CD4-positive, alpha-beta T cell treated with Interferon alpha-2 for 1 hour (primary cell): ENCODE measurements at places on chromosomes 7 and 10.

GRCh38 chr7:36084485-36085091 is 68.5 kb upstream of the EEPD1 start:
- no peak for DNase-seq

GRCh38 chr10:97795886-97796285 is 24.1 kb upstream of the SFRP5 start:
- DNase-seq: no peak

GRCh38 chr10:13074563-13075451 is 25.2 kb upstream of the OPTN start:
- DNase-seq: peak; percentile 48

- DNase-seq: no peak
Observed at GRCh38 chr10:67036808-67037207, 111.0 kb downstream of the LRRTM3 start.

GRCh38 chr10:1661859-1662437 is 75.4 kb downstream of the ADARB2 start:
- no peak for DNase-seq

- no peak for DNase-seq
Observed at GRCh38 chr7:53302496-53303246, 267.2 kb downstream of the POM121L12 start.

- DNase-seq: no peak
Observed at GRCh38 chr7:98802781-98803110, 67.1 kb downstream of the TMEM130 start.

DNA sequence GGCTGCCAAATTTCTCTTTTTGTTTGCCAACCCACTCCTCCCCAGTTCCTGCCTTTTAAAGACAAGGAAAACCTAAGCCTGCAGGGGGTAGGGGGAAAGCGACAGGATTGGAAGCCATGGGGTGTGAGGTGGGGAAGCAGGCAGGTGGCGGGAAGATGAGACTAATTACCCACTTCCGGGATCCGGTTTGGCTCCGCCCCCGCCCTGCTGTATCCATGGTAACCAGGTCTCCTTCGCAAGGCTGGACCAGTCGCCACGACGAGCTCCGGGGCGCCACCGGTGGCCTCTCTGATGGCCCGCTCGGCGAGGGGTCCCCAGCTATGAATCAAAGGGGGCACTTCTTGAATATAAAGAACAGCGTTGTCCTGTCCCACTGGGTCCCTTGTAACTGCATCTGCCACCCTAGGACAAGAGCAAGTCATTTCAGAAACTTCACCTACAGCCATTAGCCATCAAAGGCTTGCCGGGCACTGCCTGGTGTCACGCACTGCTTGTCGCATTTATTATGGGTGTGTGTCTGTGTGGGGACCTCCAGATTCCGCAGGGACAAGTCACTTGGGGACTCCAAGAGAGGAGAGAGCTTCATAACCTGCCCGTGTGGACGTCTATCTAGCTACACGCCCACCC is 55.4 kb upstream of the LMTK2 start:
- peak; percentile 31 for DNase-seq

GRCh38 chr10:12194752-12195271 is 879 bp downstream of the NUDT5 start:
- peak; percentile 3 for DNase-seq

DNA sequence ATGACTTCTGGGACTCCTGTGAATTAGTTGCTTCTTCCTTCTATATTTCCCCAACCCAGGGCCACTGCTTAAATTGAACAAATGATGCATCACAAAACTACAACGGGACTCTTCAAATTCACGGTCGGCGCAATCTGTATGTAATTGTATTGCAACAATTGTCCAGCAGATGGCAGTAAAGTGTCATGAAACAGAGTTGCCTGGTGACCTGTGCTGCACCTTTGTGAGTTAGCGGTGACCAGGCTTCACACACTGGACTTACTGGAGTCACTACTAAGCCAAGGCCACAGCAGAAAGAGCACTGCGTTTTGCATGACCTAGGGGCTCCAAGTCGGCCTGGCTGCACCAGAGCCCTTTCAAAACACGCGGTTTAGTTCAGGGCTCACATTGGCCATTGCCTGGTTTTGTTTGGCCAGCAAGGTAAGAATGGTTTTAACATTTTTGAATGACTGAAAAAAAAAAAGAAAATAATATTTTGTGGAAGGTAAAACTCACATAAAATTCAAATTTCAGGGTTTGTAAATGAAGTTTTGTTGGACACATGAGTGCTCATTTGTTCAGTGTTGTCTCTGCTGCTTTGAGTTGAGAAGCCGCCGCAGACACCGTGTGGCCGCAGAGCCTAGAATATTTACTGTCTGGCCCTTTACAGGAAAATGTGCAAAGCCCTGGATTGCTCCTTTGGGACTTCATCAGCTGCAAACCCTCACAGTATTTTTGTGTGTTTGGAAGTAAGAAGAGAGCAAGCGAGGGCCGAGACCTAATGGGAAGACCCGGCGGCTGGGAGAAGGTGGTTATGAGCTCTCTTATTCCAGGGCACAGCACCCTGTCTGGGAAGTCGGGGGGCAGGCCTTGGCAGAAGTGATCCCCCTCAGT is 23.2 kb upstream of the ZNF32 start:
- DNase-seq: peak; percentile 33

DNA sequence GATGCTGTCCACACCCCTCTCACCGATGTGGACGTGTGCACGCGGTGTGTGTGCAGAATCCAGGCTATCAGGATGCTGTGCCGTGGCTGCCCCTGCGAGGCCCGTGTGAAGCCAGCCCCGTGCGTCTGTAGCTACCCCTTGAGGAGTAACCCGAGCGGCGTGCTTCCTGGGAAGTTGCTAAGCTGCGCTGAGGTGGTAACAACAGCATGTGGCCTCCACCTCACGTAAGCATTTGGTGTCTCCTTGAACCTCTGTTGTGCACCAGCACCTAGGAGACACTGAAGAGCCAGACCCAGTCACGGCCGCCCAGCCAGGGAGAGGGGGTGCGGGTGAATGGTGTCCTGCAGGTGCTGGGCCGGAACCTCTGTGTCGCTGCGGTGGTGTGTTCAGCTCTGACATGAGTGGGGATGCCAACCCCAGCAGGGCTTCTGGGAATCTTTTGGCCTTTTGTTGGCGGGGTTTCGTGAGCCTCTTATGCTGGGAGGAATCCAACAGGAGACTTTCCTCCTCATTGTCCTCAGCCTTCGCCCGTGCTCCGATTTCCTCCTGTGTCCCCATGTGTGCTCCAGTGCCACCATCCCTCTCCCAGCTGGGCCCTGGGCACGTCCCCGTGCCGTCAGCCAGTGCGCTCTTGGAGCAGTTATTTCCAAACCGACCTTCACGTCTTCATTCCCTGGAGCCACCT is 60.4 kb downstream of the DNAJB6 start:
- DNase-seq: no peak

DNA sequence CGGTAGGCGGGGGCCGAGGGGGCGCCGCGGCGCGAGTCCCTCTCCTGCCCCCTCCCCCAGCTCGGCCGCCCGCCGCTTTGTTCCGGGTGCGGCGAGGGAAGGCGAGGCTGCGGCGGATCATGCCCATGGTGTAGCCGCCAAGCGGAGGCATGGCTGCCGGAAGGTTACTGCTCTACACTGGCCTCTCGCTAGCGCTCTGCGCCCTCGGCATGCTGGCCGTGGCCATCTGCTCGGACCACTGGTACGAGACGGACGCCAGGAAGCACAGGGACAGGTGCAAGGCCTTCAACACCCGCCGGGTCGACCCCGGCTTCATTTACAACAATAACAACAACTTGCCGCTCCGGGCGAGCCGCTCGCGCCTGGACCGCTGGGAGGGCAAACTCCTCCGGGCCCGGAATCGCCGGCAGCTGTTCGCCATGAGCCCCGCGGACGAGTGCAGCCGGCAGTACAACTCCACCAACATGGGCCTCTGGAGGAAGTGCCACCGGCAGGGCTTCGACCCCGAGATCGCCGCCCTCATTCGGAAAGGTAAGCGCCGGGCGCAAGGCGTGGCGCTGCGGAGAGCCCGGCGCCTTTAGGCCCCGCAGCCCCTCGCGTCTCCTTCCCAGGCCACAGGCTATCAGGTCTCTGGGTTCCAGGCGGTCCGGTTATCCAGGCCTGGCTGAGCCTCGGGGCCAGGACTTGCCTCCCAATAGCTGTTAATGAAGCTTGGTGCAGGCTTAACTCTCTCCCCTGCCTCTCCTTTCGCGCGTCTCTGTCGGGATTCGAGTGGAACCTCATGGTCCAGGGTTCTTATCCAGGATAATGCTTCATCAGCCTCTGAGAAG is 513 bp downstream of the TMEM178B start:
- no peak for DNase-seq

DNA sequence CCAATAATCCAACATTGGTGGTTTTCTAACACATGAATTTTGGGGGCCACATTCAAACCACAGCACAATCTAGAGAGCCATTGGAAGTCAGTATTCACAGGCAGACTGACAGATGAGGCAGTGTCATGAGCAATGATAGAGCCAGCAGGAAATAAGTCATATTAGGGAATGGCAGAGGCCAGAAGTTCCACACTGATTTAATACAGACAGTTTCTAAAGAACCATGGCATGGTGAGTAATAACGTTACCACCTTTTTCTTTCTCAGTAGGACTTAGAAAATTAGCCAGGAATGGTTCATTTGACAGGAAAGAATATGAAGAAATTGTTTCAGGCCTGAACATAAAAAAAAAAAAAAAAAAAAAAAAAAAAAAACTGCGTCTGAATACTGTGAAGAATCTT is 210.3 kb downstream of the GPAM start:
- no peak for DNase-seq

- DNase-seq: no peak
Observed at GRCh38 chr10:93518531-93518930, 22.1 kb downstream of the CEP55 start.

DNA sequence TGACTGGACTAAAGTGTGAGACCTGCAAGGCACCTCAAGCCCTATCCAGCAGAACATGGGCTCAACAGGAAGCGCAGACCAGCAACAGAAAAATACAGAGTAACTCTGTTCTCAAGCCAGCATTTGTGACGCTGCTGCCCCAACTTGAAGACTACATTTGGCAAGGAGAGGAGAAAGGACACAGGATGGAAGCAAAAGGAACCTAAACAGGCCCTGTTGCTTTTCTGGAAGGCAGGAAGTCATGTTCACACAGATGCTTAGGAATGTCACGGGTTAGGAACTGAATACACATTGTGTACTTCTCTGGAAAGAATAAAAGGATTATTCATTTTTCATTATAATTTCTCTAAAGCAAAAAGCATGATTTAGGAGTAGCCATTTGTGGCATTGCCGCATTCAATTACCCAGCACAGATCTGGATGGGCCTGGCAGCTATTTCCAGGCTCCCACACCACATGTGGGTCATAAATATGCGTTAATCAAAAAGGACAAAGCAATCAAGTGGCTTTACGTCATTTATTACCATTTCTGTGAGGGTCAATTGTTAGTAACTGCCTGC is 19.8 kb upstream of the TOMM7 start:
- DNase-seq: no peak

DNA sequence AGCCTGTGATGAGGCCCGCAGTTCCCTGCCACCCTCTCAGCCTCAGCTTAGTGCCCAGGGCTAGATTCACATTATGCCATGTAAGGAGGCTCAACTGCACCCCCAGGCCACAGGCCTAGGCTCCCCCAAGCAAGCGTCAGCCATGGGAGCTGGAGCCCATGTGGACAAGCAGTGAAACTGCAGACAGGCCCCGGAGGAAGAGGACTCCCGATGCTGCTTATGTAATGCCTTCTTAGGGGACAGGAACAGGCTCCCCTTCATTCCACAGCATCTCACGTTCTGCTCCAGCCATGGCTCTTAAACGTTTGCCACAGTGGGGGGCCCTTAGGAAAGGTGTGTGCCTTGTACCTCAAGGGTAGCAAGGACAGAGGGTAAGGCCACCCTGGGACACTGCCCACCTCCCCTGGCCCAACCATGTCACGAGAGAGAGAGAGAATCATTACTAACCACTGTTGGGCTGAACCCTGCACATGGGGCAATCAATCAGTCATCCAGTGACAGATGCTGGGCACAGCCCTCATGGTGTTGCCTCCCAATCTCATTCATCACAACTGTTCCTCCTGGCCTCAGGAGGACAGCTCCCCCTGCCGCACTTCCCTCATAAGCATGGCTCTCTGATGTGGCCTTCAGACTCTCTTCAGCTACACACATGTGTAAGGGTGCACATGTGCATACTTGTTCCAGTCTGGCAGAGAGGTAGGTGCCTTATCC is 263.0 kb downstream of the GRID1 start:
- DNase-seq: no peak

DNA sequence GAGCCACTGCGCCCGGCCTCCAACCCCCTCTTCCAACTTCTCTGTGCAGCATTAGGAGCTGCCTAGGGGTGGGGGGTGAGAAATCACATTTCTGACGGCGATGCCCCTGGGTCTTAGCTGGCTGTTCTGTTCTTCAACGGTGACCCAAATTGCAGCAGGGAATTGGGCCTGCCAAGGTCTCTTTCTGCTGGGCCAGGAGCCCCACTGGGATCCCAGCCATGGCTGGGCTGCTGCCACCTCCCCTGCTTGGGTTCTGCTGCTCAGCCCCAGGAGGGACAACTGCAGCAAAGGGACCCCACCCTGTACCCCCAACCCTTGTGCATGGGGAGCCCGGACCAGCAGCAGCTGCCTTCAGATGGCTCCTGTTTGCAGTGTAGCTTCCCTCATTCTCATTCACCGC is 43.7 kb upstream of the GNA12 start:
- DNase-seq: no peak

DNA sequence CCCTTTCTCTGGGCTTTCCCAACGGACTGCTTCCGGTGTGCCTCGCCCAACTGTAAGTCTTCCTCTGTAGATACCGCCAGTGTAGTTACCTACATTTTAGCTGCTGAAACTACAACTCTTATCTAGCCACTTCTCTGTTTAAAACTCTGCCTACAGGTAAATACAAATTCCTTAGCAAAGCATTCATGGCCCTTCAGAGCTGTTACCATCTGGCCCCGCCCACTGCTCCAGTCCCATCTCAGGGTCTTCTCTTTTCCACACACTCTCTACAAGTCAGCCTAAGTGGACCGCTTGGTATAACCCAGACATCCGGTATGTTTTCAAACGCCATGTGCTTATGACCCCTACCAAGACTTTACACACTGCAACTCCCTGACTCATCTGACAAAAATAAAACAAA is 41.0 kb upstream of the LAMB4 start:
- no peak for DNase-seq

- DNase-seq: no peak
Observed at GRCh38 chr10:27207350-27207749, 33.2 kb downstream of the ACBD5 start.

GRCh38 chr7:110646804-110647203 is 444.1 kb upstream of the LRRN3 start:
- no peak for DNase-seq

DNA sequence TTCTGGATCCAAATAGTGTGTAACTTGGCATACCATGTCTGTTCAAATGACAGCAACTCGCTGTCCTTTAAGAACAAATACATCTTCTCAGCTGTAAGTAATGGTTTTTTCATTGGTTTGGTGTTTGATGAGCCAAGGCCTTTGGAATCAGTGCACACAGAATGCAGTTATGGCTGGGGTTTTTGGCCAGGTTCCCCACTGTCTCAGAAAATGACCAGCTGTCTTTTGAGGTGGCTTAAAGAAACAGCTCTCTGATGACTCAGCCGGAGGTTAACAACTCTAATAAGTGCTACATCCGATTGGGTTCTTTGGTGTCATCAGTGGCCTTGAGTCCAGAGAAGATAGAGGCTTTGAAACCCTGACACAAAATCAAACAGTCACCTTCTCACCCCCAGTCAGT is 688.4 kb downstream of the REEP3 start:
- DNase-seq: no peak

GRCh38 chr10:35379226-35380137 is 43.2 kb downstream of the CCNY start:
- DNase-seq: peak; percentile 71

- DNase-seq: no peak
Observed at GRCh38 chr7:114422507-114423501, 8.2 kb downstream of the FOXP2 start.

- DNase-seq: no peak
Observed at GRCh38 chr7:70881167-70881847, 250.6 kb upstream of the GALNT17 start.

GRCh38 chr7:134605978-134606923 is 40.4 kb upstream of the BPGM start:
- DNase-seq: peak; percentile 66
